ENCODE measurements at places on chromosomes 2 and 18. TPM values are rescaled to one million over a fixed set of nuclear protein-coding genes. Genes with fewer than 3 reads are reported as not detected.

MC2R gene
- not detected for total RNA-seq

TRIM43 gene
- not detected for total RNA-seq

IL36G gene
- not detected for total RNA-seq

KANSL1L gene
- total RNA-seq: 39.6 TPM

TFCP2L1 gene
- 5.5 TPM for total RNA-seq

IL37 gene
- not detected for total RNA-seq

PLCD4 gene
- 1.9 TPM for total RNA-seq

ATOH8 gene
- total RNA-seq: 239 TPM

TEKT4 gene
- total RNA-seq: not detected

AUP1 gene
- total RNA-seq: 120 TPM

MEP1B gene
- not detected for total RNA-seq

PXDN gene
- total RNA-seq: 188 TPM

RND3 gene
- total RNA-seq: 10.7 TPM

MRO gene
- 1.4 TPM for total RNA-seq

DSC3 gene
- total RNA-seq: 0.85 TPM

USP34 gene
- total RNA-seq: 59.3 TPM

LOXHD1 gene
- total RNA-seq: not detected

RAX gene
- total RNA-seq: not detected

HES6 gene
- total RNA-seq: 117 TPM

FEV gene
- not detected for total RNA-seq

SLC30A3 gene
- total RNA-seq: 7.6 TPM

LYPD6B gene
- total RNA-seq: not detected

MROH2A gene
- total RNA-seq: not detected

CACNB4 gene
- total RNA-seq: 3.7 TPM

HDHD2 gene
- 3.5 TPM for total RNA-seq

BOLL gene
- not detected for total RNA-seq

STON1 gene
- total RNA-seq: 23.4 TPM

RBKS gene
- not detected for total RNA-seq

MAB21L4 gene
- total RNA-seq: not detected

LINC00305 gene
- total RNA-seq: not detected

CCDC138 gene
- total RNA-seq: 0.75 TPM

DSG4 gene
- not detected for total RNA-seq

TCF23 gene
- not detected for total RNA-seq

CAPN13 gene
- total RNA-seq: not detected

CRYBA2 gene
- not detected for total RNA-seq

ALPI gene
- total RNA-seq: not detected

OTOS gene
- total RNA-seq: not detected

ANKMY1 gene
- total RNA-seq: 14.4 TPM

CKAP2L gene
- not detected for total RNA-seq

CD8A gene
- total RNA-seq: 17.7 TPM

DNER gene
- total RNA-seq: 1.2 TPM

POTEE gene
- not detected for total RNA-seq

UGT1A4 gene
- total RNA-seq: not detected

SCN9A gene
- total RNA-seq: 5.5 TPM

IL36A gene
- total RNA-seq: not detected

SCTR gene
- total RNA-seq: not detected

KCNJ13 gene
- total RNA-seq: not detected

PTPRN gene
- total RNA-seq: not detected

STEAP3 gene
- total RNA-seq: 34.5 TPM

RSAD2 gene
- total RNA-seq: 0.32 TPM

FTCDNL1 gene
- total RNA-seq: 3.4 TPM

OTOF gene
- not detected for total RNA-seq

COL6A3 gene
- 156 TPM for total RNA-seq

REEP1 gene
- 6.4 TPM for total RNA-seq

RNU2-63P gene
- not detected for total RNA-seq

LYG2 gene
- not detected for total RNA-seq

PGAP1 gene
- 2.3 TPM for total RNA-seq

XIRP2 gene
- total RNA-seq: 1.2 TPM

SSB gene
- total RNA-seq: 42.6 TPM

HOXD10 gene
- not detected for total RNA-seq
